ENCODE measurements at places on chromosomes 4 and X.
A peak's percentile ranks its signal among the peaks of the same experiment; 100 is the strongest.

- DNase-seq = peak; percentile 82
Measured at GRCh38 chr4:83535520-83536361, at the start of gene GPAT3. GPAT3 (plus strand) TSS chr4:83536108; CDS start chr4:83536623, 515 bp downstream.

DNA sequence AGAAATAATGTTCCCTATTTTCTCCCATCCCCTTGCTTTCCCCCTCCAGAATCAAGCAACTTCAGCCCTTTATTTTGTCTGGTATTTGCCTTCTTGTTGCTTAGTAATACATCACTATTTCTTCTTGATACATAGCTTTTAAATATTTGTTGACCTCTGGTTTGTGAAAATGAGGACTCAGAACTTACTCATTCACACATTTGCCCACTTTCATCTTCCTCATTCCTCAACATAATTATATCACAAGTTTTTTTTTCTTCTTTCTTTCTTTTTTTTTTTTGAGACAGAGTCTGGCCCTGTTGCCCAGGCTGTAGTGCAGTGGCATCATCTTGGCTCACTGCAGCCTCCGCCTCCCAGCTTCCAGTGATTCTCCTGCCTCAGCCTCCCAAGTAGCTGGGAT is 28.9 kb upstream of the NDUFC1 start:
- peak; percentile 11 for DNase-seq

DNA sequence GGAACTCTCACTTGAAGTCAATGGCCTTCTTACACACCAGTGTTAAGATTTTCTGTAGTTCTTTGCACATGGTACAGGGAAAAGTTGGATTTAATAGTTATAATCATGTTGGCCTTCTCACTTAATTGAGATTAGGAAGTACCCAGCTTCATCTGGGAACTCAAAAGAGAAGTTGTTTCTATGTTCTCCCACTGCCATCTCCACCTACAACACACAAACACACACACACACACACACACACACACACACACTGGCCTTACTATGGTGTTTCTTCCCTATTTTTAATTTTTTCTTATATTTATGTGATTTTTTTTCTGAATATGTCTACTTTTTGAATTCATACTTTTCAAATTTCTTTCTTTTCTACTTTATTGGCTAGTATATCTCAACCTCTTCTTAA is 10.0 kb upstream of the CHIC2 start:
- DNase-seq = no peak

GRCh38 chrX:118723376-118723775 is 4.0 kb upstream of the IL13RA1 start:
- DNase-seq = no peak

GRCh38 chr4:71095141-71095540 is 101.7 kb downstream of the DCK start:
- DNase-seq = no peak

DNA sequence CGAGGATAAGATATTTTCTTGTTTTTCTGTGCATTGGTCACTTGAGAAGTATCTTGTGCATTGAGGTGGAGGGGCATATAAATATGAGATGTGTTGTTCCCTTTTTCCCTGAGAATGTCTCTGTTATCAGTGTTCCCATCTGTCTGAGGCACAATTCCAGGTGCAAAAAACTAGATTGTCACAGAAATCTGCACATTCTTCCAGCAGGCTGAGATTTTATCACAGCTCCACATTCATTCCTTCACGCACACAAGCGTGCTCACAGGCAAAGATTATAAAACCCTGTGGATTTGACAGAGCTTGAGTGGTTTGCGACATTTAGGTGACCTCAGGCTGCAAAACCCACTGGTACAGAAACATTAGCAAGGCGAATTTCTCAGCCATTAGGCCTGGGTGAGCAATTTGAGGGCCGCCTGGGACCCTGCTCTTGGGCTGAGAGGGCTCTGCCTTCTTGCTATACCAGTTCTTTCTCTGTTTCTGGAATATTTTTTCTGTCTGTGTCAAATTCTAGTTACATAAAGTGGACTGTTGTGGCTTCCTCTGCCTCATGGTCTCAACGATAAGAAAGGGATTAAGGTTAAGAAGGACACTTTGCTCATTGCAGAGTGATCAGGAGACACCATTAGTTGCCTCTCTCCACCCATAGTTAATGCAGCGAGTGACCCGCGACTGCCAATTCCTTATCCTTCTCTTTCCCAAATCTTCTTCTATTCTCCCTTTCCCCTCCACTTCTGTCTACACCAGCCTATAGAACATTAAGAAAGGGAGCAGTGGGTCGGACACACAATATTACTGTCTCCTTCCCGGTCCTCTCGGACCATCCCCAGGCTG is 86.7 kb upstream of the C1QTNF7 start:
- DNase-seq = no peak

GRCh38 chr4:156598138-156598681 is 373.4 kb downstream of the PDGFC start:
- no peak for DNase-seq

- DNase-seq = no peak
Measured at GRCh38 chrX:11397680-11398079, 104.5 kb downstream of the AMELX start.

DNA sequence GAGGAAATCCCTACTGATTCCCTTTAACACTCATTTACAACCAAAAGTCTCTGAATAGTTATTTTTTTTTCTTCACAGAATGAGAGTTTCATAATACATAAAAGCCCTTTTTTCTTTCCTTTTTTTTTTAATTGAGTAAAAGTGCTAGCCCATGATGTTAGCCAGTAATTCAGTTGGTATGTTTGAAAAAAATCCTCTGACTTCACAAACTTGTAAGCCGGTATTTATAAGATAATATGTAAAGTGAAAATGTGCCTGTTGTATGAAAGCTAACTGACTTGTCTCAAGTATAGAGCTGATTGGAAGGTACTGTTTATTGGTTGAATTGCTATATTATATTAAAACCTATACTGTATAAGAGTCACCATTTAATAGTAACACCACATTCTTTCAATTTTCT is 70.2 kb upstream of the NEIL3 start:
- no peak for DNase-seq

DNA sequence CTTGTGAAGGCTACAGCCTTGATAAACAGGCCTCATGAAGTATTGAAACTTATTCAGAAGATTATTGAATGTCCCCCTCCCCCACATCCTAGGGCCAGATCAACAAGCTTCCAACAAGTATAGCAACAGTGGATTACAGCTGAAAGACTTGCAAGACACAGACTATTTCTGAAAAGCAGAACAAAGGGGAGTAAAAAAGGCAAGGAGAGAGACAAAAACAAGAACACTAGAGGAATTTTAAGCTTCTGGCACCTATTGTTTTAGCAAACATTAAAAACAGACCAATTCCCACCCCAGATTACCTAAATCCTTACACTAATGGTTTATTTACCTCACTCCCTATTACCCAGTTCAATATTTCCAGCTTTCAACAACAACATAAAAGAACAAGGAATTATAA is 446.3 kb upstream of the FSTL5 start:
- no peak for DNase-seq

GRCh38 chr4:2395584-2395983 is 22.9 kb downstream of the ZFYVE28 start:
- DNase-seq = no peak

- DNase-seq = peak; percentile 50
Measured at GRCh38 chrX:136030303-136031191, 45.3 kb downstream of the SLC9A6 start.

GRCh38 chrX:145825896-145826295 is 8.3 kb downstream of the SLITRK2 start:
- DNase-seq = no peak

GRCh38 chrX:24167719-24168472 is 18.4 kb downstream of the ZFX start:
- no peak for DNase-seq

GRCh38 chr4:87973283-87974169 is 2.0 kb upstream of the SPP1 start:
- DNase-seq = peak; percentile 71

DNA sequence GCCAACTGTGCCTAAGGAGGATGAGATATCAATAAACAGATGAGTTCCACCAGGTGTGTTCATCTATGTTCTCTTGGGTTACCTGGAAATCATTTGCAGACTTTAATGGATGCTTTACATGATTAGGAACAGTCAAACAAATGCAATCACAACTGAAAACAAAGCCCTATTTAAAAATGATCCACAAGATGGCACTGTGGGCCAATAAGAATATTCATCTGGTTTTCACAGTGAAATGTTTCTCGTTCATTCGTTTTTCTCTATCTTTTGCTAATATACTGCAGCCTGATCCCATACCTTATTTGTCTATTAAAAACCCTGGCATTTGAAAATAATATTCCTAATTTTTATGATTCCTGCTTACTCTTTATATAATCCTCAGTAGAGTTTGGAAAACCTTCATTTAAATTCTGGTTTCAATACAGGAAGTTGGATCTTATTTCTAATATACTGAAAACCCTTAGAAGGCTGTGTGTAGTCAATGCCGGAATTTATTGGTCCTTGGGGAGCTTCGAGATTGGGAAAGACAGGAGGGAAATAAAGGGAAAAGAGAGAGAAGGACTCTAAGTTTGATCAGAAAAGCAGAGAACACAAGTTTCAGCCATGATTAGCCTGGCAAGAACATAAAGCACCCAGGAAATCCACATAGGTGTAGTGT is 63.8 kb upstream of the TAPT1 start:
- DNase-seq = peak; percentile 50

DNA sequence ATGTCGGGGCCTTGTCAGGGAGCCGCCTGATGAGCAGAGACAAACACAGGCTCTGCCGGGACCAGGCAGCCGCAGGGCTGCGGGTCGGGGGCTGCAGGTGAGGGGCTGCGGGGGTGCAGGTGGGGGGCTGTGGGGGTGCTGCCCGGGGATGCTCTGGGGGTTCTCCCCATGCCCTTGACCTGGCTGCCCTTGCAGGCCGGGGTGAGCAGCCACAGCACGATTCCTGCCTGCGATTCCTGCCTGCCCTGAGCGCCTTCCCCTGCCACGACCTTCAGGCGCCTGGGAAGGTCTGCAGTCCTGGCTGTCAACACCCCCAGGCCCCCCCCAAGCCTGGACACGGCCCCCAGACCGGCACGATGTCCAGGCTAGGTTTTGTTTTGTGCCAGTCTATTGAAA is 106.3 kb downstream of the FAM53A start:
- DNase-seq = no peak

DNA sequence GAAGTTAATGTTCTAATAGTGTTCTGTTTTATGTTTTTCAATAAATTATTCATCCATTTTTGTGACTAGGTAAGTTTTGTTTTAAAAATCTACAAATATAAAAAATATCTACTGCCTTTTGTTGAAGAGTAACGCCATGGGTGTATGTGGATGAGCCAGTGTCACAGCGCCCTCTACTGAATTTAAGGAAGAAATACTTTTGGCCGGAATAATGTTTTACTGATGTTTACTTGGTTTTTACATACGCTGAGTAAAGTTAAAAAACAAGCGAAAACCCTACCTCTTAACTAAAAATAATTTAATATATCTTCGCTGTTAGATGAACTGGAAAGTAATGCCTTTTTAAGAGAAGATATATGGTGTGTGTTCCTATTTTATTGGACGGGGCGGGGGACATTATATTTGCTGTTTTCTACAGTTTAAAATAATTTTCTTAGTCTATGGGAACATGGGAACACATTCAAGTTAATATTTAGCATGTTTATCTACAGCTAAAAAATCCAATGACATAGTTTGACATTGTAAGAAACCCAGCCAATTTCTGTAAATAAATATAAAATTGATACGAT is 86.1 kb downstream of the CPE start:
- peak; percentile 71 for DNase-seq

- no peak for DNase-seq
Measured at GRCh38 chr4:30330894-30331652, 389.1 kb upstream of the PCDH7 start.

DNA sequence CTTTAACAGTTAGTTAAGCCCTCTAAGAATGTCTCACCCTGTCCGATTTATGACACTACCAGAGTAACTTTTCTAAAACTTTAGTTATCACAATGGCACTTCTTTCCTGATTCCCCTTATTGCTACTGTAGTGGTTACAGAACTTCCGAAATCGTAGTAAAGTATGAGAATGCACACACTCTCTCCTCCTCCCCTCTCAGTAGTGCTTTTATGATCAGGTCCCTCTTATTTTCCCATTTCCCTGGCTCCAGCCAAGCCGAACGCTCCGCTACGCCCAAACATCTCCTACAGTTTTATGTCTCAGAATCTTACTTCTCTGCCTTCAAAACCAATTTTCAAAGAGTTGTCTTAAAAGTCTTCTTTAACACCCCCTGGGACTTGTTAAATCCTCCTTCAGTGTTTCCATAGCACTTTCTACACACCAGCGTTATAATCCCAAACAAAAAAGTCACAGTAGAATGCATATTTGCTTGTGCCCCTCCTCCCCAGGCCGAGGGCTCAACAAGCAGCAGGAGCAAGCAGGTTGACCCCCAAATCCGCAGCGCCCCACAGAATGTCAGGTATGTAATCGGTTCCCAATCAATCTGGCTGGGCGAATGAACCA is 671 bp downstream of the HPF1 start:
- peak; percentile 14 for DNase-seq

DNA sequence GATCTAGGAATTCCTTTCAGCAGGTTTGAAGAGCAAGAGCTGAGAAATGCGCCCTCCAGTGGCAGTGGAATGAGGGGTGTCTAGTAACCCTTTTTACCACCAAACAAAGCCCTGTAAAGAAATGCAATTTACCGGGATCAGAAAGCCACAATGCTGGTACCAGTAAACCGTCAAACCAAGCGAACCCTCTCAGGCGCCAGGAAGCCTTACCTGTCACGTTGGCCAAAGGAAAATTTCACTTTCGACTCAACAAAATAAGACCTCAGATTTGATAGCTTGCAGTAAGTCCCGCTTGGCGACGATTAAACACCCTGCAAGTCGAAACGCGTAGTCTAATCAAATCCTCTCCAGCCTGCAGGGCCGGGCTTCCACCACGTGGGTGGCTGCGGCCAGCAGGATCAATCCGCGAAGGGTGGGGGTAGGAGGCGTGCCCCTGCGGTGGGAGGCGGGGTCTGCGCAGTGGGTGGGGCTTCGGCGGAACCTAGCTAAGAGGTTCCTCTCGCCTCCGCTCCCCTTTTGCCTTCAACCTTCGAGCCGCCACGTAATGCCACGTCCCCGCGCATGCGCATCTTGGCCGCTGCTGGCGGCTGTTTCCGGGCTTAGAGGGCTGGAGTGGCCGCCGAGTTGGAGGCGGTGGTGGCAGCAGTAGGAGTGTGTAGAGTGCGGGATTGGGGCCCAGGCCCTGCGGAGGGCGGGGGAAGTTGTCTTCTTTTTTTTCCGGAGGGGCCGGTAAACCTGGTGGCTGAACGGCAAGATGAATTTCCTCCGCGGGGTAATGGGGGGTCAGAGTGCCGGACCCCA is at the start of gene USO1:
Gene USO1, plus strand, starts transcription at position 512 of the 801 bp plus-strand sequence. Its CDS starts 243 bp downstream, at position 755.
- DNase-seq = peak; percentile 98

DNA sequence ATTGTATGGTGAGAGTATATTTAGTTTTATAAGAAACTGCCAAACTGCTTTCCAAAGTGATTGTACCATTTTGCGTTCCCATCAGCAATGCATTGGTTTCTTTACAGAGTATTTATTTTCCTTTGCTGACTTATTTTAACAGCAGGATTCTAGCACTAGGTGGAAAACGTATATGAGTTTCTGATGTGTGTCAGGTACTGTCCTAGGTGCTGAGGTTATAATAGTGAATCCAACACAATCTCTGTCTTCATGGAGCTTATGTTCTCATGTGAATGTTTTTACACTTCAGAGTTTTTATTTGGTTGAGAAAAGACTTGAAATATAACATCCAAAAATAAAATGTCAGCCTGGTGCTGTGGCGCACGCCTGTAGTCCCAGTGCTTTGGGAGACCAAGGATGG is 4.0 kb downstream of the REPS2 start:
- DNase-seq = no peak
